ENCODE measurements at places on chromosomes 7 and 10.

GRCh38 chr7:158382363-158383254 lies 205.0 kb downstream of the PTPRN2 start:
- no peak for DNase-seq

- no peak for DNase-seq
Measured at GRCh38 chr7:99177165-99177564, 30.8 kb downstream of the KPNA7 start.

DNA sequence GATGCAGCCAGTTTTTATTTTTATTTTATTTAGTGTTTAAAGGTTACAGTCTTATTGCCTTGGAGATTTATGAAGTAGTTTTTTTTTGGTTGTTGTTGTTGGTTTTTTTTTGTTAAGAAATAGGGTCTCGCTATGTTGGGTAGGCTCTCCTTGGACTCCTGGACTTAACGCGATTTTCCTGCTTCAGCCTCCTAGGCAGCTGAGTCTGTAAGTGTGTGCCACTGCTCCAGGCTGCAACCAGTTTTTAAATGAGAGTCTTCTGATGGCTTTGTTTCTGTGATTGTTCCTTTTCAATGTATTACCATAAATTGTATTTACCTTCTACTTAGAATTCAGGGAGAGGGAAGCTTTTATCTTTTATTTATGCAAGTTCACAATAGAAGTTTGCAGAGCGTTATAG lies 62.8 kb downstream of the BICC1 start:
- DNase-seq: peak; percentile 82

DNA sequence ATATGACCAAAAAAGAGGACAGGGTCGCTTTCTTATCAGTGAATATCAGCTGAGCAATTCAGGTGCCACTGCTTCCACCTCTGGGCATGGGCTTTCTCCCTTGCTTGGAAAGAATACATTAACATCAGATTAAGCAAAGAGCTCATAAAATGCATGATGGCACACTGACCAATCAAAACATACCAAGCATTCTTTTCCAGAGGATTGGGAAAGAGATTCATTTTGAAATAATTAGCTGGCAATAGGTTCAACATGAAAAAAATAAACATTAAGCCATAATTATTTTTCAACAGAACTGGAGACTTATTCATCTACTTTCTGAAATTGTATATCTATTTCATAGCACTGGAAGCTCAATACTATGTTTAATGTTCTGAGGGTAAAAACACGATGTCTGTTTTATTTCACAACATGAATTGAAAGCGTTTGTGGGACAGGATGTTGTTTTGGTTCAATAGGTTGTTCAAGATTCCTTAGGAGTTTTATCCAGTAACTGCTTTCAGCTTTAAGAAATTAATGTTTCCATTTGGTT lies 53.2 kb downstream of the TFAM start:
- no peak for DNase-seq

DNA sequence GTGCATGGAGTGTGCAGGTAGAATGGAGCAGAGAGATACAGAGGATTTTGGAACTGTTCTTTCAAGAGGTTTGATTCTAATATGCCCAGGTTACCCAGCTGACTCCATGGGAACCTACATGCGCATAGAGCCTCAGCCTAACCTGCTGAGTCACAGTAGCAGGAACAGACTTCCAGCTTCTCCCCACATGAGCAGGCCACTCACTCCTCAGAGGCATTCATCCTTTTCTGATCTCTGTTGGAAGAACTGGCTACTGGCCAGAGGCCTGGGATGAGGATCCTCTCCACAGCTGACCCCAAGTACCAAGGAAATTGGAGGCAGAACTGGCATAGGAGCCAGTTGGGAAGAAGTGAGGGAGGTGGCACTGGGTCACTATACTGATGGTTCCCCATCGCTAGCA lies 17.9 kb upstream of the CCSER2 start:
- no peak for DNase-seq

Measured in NCI-H748 treated with DMSO at 0.1 percent for 48 hours (cell line).